ENCODE measurements at places on chromosomes 16 and 17.

GRCh38 chr16:30602616-30603277 lies 7.4 kb downstream of the ZNF689 start:
- DNase-seq = no peak

GRCh38 chr16:50326835-50327465 lies 41.8 kb downstream of the BRD7 start:
- no peak for DNase-seq

GRCh38 chr17:38918916-38919315 lies 6.5 kb upstream of the LASP1NB start:
- no peak for DNase-seq

DNA sequence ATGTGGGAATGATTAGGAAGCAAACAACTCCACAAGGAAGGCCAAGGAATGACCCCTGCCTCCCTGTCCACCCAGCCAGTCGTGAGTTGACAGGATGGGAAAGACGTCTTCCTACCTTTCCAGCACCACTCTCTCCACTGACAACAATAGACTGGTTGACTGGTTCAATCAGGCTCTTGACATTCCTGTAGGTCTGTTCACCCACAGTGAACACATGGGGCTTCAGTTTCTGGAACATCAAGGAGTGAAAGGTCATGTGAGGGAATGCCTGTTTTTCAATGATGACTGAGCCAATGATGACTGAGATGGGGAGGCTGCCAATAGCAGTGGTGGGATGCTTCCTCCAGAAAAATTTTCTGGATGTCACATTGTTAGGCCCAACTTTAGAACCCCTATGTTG lies 9.6 kb downstream of the MYO19 start:
- DNase-seq = no peak

GRCh38 chr17:59355702-59356325 lies 24.4 kb downstream of the YPEL2 start:
- DNase-seq = no peak

- peak; percentile 27 for DNase-seq
These were observed 23.4 kb downstream of the WWOX start for GRCh38 chr16:78122774-78123315.

DNA sequence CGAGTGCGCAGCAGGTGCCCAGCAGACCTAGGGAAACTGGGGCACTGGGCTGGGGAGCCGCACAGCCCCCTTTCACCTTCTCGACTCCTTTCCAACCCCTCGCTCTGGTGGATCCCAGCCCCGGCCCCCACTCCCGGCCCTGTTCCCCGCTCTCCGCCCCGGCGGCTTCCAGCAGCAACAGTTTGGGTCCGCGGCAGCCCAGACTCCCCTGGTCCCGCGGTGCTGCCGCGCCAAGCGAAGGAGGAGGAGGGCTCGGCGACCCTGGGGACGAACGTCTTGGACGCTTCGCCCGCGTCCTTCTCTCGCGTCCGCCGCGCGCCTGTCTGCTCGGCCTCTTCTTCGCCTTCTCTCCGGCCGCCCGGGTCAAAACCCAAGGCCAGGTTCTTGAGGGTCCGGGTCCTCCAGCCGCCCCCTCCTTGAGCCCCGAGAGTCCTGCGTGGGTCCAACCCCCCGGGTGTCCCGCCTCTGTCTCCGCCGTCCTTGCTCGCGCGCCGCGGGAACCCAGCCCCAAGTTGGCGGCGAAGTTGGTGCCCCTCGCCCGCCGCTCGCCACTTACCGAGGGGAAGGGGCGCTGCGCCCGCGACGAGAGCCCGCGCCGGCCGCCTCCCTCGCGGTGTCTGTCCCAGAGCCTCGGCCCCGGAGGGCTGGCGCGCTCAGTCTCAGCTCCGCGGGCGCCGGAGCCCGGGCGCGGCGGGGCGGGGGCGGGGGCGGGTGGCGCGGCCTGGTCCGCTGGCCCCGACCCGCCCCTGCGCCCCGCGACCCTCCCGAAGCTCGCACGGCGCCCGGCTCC lies 1.4 kb upstream of the GRIN2C start:
- DNase-seq = no peak

DNA sequence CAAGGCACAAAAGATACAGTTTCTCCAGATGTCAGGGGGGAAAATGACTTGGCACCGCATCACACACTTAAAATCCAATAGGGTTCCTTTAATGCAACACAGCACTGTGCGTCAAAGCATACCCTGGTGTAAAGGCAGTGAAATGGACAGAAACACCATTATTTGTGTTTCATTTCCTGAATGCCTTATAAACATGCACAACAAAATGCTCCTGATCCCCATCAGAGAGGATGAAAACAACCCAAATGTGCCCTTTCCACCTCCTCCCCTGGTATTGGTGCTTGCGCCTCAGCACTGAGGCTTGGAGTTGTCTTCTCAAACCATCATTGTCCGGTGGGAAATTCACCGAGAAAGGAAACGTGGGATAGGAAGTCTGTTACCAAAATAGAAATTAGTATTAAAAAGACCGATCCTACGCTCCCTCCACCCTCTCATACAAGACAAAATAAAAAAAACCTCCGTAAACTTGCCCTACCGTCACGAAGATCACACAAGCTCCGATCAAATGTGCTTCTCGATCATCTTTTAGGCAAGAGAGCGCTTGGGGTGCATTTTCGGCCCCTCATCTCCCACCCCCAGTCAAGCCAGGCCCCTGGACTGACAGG lies 722 bp downstream of the CDC27 start:
- DNase-seq = peak; percentile 31

GRCh38 chr16:67415872-67416793 lies at the start of gene ZDHHC1:
ZDHHC1 (minus strand) TSS chr16:67416477; CDS start chr16:67407775, 8,702 bp downstream.
- DNase-seq = no peak

DNA sequence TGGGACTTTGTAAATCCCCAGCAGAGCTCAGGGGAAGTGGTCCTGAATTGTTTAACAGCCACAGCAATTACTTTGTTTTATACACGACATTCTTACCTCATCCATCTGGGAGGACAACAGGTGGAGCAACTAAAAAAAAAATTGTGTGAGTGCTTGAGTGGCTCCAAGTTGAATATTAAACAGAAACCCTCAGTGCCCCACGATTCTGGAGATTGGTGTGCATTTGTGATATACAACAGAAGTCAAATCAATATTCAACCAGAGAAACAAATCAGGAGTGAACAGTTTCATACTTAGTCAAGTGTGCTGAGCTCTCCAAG lies 204.8 kb downstream of the HAPSTR1 start:
- no peak for DNase-seq

GRCh38 chr17:50946223-50946890 lies 80.2 kb upstream of the TOB1 start:
- no peak for DNase-seq

GRCh38 chr16:67537636-67538591 lies 9.3 kb downstream of the RIPOR1 start:
- DNase-seq = no peak

GRCh38 chr17:63196772-63197335 lies 230.8 kb downstream of the TANC2 start:
- no peak for DNase-seq

GRCh38 chr16:14564861-14565687 lies 65.0 kb downstream of the PARN start:
- peak; percentile 12 for DNase-seq

GRCh38 chr17:61385577-61386236 lies 13.9 kb upstream of the TBX2 start:
- no peak for DNase-seq

GRCh38 chr17:39822051-39822451 lies 42.1 kb downstream of the IKZF3 start:
- no peak for DNase-seq

GRCh38 chr17:44190481-44190880 lies 3.7 kb downstream of the TMUB2 start:
- no peak for DNase-seq

GRCh38 chr16:56005958-56006357 lies 130.8 kb upstream of the CES5A start:
- DNase-seq = no peak

DNA sequence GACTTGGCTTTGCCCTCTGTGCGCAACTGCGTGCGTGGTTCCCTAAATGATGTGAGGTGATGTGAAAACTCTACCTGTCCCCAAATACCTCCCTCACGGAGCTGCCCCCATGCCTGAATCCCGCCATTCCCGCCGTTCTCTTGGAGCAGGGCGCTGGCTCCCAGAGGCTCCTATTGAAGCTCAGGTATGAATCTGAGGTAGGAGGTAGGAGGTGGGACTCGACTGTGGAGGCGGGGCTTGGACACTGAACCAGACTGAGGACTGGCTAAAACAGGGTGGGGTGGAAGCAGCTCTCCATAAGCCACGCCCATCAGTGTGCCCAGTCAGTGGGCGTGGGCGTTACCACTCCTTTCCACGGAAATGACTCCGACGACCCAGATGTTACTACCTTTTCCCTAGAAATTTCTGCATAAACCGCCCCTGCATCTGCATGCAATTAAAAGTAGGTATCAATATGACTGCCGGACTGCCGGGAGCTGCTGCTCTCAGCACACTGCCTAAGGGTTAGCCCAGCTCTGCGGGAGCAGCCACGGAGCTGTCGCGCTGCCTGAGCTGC lies 41.0 kb downstream of the FOXL1 start:
- DNase-seq = no peak

- DNase-seq = no peak
These were observed 10.0 kb downstream of the ATP5PD start for GRCh38 chr17:75036643-75037268.

DNA sequence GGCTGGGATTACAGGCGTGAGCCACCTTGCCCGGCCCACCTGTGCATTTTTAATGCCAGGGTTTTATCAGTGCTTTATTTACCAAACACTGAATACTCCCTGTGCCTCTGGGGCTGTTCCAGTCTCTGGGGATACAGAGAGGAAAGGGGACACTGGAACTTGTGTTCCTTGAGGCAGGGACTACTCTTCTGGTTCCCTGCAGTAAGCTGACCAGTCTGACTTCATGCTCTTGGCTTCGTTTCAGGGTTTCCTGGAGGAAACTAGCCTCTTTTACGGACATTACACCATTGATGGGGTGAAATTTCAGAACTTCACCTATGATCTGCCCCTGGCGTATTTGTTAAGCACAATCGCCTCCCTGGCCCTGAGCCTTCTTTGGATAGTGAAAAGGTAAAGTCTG lies 37.4 kb upstream of the COQ7 start:
- DNase-seq = no peak

GRCh38 chr17:66995944-66996343 lies 31.4 kb downstream of the CACNG4 start:
- no peak for DNase-seq

DNA sequence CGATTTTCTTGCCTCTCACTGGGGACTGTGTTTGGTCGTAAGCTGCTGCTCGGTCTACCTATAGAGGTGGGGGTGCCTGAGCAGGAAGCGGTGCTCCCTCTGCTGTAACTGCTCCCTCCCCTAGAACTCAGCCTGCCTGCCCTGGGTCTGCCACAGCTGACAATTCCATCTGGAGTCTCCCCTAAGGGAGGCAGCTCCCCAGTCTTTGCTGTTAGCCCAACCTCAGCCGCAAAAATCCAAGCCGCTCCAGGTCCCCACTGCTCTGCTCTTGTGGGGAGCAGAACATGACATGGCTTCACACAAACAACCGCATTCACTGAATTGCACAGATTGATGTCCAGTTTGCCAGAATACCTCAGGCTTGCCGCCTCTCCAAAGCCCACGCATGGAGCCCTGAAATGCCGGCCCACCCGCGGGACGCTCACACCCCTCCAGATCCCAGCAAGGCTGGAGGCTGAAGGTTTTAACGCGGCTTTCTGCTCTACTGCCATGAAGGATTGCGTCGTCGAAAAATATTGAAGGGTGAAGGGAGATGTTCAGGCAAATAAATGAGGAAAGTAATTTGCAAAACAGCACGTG lies 221.5 kb upstream of the FOXF1 start:
- no peak for DNase-seq

DNA sequence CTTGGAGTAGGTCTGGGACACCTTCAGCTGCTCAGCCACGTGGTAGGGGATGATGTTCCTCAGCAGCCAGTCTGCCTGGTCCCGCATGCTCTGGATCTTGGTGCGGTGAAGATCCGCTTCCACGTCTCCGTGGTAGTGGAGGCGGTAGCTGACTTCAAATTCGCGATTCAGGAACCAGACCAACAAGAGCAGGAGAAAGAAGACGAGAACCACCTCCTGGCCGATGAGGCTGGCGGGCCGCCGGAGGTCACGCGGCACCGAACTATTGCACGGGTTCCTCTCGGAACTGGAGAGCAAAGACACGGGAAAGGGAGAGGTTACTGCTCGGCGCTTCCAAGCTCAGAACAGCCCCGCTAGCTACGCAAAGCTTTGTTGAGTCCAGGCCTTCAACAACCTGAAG lies 86.2 kb upstream of the CREBBP start:
- DNase-seq = no peak

DNA sequence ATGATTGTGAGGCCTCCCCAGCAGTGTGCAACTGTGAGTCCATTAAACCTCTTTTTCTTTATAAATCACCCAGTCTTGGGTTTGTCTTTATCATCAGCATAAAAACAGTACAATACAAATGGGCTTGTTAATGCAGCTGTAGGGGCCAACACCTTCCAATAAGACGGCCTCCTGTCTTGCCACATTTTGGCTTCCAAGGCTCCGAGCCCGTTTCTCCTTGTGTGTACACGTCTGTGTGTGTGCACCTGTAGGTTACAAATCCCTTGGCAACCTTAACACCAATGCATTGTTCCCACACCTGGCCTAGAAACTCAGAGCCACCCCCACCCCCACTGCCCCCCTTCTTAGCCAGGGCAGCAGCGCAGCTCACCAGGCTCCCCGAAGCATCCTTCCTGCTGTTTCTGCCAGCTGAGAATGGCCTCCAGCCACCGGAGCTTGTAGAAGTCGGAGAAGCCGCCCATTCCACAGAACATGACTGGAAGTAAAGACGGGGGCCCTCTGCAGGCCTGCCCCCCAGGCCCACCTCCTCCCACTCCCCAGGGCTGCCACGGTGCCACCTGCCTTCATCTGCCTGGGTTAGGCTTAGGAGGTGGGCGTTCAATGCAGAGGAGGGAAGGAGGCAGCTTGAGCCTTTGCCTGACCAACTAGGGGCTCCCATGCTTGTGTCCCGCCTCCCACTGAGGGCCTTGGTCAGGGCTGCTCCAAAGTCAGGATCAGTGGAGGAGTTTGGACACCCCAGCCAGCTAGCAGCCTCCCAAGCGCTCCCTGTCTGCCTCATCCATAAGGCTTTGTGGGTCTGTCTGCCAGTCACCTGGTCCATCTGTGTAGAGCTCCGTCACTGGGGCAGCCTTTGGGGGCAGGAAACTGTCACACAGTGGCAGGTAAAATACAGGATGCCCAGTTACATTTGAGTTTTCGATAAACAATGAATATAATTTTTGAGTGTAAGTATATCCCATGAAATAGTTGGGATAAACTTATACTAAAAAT lies 10.6 kb downstream of the C16orf89 start:
- DNase-seq = no peak
